ENCODE measurements at places on chromosomes 5 and 9.
A peak's percentile ranks its signal among the peaks of the same experiment; 100 is the strongest.

GRCh38 chr5:74945561-74946165 lies 79.5 kb upstream of the FAM169A start:
- DNase-seq, result peak; percentile 38

DNA sequence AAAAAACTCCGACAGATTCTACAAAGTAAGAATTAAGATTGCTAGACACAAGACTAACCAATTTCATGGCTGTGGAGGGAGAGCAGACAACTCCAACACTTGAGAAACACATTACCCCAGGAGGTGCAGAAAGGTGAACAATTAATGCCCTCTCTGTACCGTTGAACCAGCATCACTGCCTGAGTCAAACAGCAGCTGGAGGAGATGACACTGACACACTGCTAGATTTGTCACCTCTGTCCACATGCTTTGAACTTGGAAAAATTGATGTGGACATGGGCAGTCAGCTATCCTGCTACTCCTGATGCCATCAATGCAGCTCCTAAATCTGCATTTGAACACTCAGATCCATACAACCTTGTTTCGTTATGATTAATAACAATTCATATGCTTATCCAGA lies 51.7 kb downstream of the GPBP1 start:
- no peak for DNase-seq

DNA sequence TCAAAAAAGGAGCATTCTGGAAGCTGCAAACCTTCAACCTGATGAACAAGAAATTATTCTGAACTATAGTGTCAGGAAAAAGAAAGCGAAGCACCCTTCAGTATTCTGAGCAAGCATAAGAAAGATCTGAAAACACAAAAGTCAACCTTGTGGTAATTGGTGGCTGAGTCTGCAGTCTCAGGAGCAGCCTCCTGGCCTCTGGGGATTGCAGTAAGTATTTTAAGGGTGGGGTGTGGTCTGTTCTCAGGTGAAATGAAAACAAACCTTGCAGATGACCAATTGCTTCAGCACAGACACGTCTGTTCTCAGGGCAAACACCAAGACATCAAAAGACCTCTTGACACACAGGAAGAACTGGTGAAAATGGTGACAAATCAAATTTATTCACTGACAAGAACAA lies 147.8 kb upstream of the RAPGEF1 start:
- no peak for DNase-seq

- no peak for DNase-seq
Measured at GRCh38 chr5:32394981-32395380, 49.6 kb downstream of the ZFR start.

- no peak for DNase-seq
Measured at GRCh38 chr5:64497386-64497785, 8.4 kb upstream of the RGS7BP start.

DNA sequence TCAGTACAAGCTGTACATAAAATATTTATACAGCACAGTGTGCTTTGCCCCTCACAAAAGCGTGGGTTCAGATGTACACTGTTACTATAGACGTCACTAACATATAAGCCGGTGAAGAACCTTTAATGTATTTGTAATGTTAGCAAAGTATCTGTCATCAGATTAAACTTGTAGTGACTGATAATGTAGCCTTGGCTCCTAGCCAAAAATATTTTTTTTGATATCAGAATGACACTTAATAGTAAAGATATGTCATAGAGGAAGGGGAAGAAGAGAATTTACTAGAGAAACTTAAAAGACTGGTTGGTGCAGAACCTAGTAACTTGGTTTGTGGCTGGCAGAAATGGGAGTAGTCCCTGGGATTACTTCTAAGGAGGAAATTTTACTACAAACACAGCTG lies 258.7 kb upstream of the DMRT1 start:
- DNase-seq, result no peak

GRCh38 chr9:102461156-102461819 lies 533.8 kb upstream of the CYLC2 start:
- no peak for DNase-seq

- no peak for DNase-seq
Measured at GRCh38 chr5:17925276-17925675, 291.0 kb downstream of the TAF11L14 start.

GRCh38 chr5:137126829-137127228 lies 372.3 kb downstream of the SPOCK1 start:
- no peak for DNase-seq

- DNase-seq, result no peak
Measured at GRCh38 chr5:134769206-134769605, 10.6 kb downstream of the DDX46 start.

GRCh38 chr9:33131790-33132772 lies 35.1 kb downstream of the B4GALT1 start:
- no peak for DNase-seq

DNA sequence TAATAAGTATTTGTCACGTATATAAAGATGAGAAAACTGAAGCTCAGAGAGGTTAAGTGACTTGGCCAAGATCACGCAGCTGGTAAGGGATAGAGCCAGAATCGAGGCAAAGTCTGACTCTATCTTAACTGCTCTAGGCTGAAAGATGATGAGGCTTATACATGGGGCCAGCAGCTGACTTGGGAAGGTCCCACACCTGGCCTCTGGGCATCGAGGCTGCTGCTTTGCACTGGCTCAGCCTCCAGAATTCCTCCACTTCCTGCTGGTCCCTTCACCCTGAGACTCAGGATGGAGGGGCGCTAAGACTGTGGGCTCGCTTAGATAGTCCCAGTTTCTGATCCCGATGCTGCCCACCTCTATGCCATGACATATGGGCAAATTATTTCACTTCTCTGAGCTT lies 35.2 kb downstream of the CAMK2A start:
- no peak for DNase-seq

DNA sequence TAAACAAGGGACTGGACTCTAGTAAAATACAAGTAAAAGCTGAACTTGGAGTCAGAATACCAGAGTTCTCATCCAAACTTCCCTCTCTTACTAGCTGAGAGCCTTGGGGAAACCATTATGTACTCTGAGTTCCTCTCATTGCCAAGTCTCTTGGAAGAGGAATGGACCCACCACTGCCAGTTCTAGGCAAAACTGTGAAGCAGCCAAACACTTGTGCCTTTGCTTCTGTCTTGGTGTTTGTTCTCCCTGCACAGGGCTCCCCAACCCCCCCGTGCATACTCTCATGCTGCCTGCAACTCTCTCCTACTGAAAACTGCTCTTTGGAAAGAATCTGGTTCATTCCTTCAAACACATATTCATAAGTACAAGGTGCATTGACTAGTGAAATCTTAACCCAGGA lies 102.6 kb downstream of the PDZD2 start:
- DNase-seq, result no peak

All from GM13977 (cell line).